ENCODE measurements at places on chromosomes 4 and X.

DNA sequence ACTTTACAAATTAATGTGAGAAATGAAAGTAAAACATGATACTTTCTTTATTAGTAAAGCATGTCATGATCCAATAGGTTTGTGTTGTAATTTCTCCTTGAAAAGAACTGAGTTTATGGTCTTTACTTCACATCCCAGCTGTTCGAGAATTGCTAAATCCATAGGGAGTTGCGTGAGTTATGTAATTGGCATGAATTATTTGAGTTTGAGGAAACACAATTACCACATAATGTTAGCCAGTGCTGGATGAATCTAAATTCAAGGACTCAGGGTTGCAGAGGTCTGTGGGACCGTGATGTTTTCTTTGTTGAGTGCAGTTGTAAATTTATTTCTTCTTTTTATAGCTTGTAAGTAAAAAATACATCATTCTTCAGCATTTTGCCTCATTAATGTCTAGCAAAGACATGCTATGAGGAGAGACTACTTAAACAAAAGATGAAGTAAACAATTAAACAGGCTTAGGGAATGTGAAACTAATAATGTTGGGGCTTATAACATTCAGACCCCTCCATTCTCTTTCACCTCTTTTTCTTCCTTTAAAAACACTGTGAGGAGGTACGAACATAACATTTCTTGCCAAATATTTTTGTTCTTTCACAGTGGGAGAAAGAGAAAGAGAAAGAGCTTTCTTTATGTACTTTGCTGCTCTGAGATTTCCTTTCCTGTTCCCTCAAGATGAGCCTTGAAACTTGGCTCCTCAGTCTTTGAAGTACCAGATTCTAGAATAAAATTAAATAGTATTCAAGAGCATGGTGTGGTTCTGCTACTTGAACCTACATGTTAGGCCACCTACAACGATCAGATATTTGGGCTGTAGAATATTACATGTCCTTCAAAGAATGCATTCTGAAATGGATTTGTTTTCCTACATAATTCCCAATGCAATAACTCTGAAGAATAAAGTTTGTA, 159.6 kb upstream of the ANK2 start:
- no peak for DNase-seq

GRCh38 chrX:71619193-71619592, 882 bp upstream of the CXCR3 start:
- DNase-seq: no peak

GRCh38 chr4:129364747-129365452, 268.9 kb downstream of the C4orf33 start:
- no peak for DNase-seq

- DNase-seq: no peak
These were observed 181.5 kb downstream of the SHROOM3 start for GRCh38 chr4:76616526-76616925.

GRCh38 chr4:163755013-163755412, 260.5 kb downstream of the TMA16 start:
- DNase-seq: no peak

- no peak for DNase-seq
These were observed 10.7 kb downstream of the ATP8A1 start for GRCh38 chr4:42646013-42646784.

GRCh38 chrX:74449322-74449936, 28.1 kb downstream of the SLC16A2 start:
- no peak for DNase-seq

DNA sequence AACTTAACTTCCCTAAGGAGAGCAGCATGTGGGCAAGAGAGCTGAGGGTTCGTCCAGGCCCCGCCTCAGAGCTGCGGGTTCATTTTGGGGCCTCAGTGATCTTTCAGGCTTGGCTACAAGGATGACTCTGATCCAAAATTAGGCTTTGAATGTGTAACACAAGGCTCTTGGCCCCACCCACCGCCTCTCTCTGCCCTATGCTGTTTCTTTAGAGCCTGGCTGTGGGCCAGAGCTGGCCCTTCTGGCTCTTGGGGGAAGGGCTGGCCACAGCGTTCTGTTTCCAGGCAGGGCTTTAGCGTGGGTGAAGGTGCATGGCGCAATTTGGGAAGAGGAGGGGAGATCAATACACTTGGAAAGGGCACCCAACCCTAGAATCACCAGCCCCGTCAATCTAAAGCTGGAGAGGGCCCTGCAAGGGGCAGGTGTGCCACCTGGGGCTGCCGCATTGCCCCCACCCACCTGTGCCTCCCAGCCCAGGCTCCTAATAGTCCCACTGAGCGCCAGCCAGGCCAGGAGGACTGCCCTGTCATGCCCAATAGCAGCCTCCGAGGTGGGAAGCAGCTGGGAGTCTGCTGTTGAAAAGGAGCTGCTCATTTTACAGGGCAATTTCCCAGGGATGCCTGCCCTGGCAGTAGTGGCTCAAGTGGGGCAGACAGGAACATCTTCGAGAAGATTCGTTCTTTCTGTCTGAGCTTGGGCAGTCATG, 84.5 kb upstream of the MAML3 start:
- no peak for DNase-seq
